ENCODE measurements at places on chromosomes 3 and 15. TPM values are rescaled to one million over a fixed set of nuclear protein-coding genes. Genes with fewer than 3 reads are reported as not detected.

DNA sequence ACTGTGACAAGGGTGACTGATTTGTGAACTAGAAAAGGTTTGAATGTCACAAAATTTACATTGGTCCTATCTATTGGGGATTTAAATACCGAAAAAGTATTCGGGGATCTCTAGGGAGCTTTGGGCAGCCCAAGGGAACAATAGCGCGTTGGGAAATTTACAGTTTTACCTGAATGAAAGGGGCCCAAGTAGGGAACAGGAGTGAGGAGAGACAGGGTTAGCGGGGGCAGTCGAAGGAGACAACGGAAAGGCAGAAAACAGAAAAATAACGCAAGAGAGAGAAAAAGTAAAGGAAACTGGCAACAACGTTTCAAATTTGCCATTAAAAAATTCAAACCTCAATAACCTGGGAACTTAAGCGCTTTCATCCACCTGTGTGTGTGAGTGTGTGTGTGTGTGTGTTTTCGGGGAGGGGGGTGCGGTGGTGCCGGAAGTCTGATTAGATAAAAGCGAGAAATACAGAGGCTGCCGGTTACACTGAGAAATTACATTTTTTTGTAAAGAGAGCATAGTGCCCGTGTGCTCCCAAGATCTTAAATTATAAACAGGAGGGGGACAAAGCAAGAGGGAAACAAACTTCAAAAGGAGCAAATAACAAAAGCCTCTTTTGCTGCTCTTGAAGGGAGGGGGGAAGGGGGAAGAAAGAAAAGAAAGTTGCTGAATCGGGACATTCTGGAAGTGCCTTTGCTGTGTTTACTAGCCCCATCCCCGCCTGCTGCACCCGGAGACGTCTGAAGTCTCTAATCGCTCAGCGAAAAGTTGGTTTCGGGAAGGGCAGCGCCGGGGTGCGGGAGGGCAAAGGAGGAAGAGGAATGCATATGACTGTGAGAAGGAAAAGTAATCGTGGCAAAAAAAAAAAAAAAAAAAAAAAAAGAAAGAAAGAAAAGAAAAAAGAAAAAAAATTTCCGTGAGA, 721 bp upstream of the ZIC1 start:
- H3K4me1 ChIP-seq = peaks cover 71% of the 10 kb centered on the region
- DNase-seq = no peak
- no peak overlapping the region for H3K27ac ChIP-seq
- H3K27me3 ChIP-seq = peaks cover 100% of the 10 kb centered on the region
- H3K36me3 ChIP-seq = no peaks in the 10 kb centered on the region

GRCh38 chr15:96064351-96064756, 266.1 kb upstream of the NR2F2 start:
- H3K36me3 ChIP-seq = no peaks in the 10 kb centered on the region
- no peak overlapping the region for H3K27ac ChIP-seq
- H3K4me3 ChIP-seq = no peak overlapping the region
- peak; percentile 20 for DNase-seq
- H3K27me3 ChIP-seq = no peaks in the 10 kb centered on the region
- H3K4me1 ChIP-seq = peaks cover 6% of the 10 kb centered on the region

DNA sequence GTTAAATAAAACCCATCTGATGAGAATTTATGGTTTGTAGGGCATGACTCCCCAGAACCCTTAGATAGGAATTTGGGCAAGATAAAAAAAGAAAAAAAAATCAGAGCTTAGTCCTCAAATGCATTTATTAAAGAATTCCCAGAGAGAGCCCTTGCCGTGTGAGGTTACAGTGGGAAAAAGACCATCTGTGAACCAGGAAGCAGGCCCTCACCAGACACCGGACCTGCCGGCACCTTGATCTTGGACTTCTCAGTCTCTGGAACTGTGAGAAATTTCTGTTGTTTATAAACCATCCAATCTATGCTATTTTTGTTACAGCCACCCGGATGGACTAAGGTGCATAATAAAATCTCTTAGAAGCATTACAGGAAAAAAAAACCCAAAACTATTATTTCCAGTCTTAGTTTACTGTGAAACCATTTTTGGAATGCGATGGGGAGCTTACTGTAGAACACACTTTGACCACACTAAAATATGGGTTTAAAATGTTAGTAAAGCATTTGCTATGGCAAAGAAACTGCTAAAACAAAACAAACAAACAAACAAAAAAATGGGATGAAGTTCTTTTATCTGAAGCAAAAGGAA, 72.2 kb downstream of the LEKR1 start:
- no peaks in the 10 kb centered on the region for H3K36me3 ChIP-seq
- no peak overlapping the region for H3K4me3 ChIP-seq
- no peaks in the 10 kb centered on the region for H3K27me3 ChIP-seq
- no peak overlapping the region for H3K27ac ChIP-seq
- DNase-seq = no peak

GRCh38 chr3:84738086-84738485, 220.7 kb upstream of the CADM2 start:
- no peaks in the 10 kb centered on the region for H3K4me1 ChIP-seq
- no peak overlapping the region for H3K4me3 ChIP-seq
- no peak overlapping the region for H3K27ac ChIP-seq
- DNase-seq = no peak

- DNase-seq = no peak
- no peaks in the 10 kb centered on the region for H3K36me3 ChIP-seq
- no peak overlapping the region for H3K4me3 ChIP-seq
- H3K27ac ChIP-seq = no peak overlapping the region
- no peaks in the 10 kb centered on the region for H3K27me3 ChIP-seq
Measured at GRCh38 chr3:143063018-143063417, 56.6 kb upstream of the CHST2 start.

- no peak overlapping the region for H3K4me3 ChIP-seq
- peaks cover 6% of the 10 kb centered on the region for H3K4me1 ChIP-seq
- H3K27me3 ChIP-seq = no peaks in the 10 kb centered on the region
- H3K36me3 ChIP-seq = no peaks in the 10 kb centered on the region
Measured at GRCh38 chr3:152496286-152496685, 227.6 kb downstream of the MBNL1 start.

GRCh38 chr3:172140499-172141391, 101.4 kb downstream of the FNDC3B start:
- no peak for DNase-seq
- H3K4me1 ChIP-seq = peaks cover 87% of the 10 kb centered on the region
- peak overlapping the region; percentile 87 for H3K27ac ChIP-seq
- H3K36me3 ChIP-seq = no peaks in the 10 kb centered on the region
- H3K4me3 ChIP-seq = no peak overlapping the region

DNA sequence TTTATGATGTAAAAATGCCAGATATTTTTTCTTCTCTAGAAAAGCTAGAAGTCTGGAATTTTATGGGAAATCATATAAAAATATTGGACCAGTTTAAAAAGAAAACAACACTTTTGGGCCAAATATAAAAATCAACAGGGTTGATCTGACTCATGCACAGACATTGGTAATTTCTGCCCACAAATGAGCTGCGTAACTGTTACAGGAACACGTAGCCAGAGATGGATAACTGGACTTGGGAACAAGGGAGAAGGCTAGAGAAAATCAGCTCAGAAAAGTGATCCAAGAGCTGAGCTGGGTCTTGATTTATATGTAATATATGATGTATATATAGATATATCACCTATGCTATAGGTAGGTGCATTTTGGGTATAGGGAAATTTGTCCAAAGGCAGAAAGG, 36.8 kb upstream of the NAALADL2 start:
- no peaks in the 10 kb centered on the region for H3K36me3 ChIP-seq
- no peaks in the 10 kb centered on the region for H3K27me3 ChIP-seq
- H3K4me3 ChIP-seq = no peak overlapping the region
- H3K4me1 ChIP-seq = no peaks in the 10 kb centered on the region
- DNase-seq = no peak

DNA sequence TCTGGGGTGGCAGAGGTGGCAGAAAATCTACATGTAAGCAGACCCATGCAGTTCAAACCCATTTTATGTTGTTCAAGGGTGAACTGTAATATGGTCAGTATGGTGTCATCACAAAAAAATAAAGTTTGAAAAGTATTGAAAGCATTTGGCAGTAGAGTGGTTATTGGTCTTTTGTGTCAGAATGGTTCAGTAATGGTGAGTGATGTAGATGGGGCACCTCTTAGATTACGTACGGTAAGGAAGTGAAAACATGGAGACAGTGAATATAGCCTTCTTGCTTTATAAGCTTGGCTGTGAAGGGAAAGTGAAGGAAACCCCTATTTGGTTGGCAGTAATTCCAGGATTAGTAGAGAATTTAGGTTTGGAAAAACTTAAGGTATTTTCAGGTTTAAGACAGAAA, 17.2 kb upstream of the CCNB2 start:
- no peaks in the 10 kb centered on the region for H3K4me1 ChIP-seq
- H3K36me3 ChIP-seq = peaks cover 89% of the 10 kb centered on the region
- DNase-seq = no peak
- H3K27ac ChIP-seq = no peak overlapping the region

DNA sequence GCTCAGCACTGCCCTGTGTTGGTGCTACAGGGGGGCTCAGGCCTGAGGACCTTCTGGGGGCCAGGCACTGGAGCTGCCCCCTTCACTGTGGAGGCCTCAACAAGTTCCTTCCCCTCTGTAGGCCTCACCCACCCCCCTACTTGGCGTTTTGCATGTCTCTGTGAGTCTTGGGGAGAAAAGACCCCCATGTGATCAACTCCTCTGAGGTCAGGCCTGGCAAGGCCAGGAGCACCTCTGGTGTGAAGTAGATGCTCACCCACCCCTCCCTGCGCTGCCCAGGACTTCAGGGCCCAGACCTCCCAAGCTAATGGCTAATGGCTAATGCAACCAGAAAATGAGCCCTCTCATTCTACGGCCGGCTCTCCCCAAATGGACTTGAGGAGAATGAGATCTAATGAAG, 34.2 kb upstream of the CHRNB4 start:
- H3K27ac ChIP-seq = no peak overlapping the region
- H3K4me3 ChIP-seq = no peak overlapping the region

The CHRM5 gene
- total RNA-seq = not detected

Measured in stomach (tissue), 19 donors.